ENCODE measurements at places on chromosomes 7 and 10.

GRCh38 chr7:34806831-34807230 is 148.8 kb downstream of the NPSR1 start:
- no peak for DNase-seq

DNA sequence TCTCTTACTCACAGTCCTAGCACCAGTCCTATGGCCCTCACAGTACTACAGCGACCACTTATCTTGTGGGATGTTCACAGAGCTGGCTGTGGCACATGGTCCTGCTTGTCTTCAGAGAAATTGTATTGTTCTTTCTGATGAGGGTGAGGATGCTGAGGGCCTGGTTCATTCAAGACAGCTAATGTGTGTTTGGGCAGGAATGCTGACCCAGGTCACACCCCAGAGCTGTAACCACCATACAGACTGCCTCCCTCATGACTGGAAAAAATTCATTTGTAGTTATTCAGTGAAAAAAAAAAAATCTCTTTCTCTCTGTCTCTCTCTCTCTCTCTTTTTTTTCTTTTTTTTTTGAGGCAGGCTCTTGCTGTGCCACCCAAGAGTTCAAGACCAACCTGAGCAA is 83.5 kb downstream of the KLF6 start:
- no peak for DNase-seq

- no peak for DNase-seq
Measured at GRCh38 chr10:6979371-6979770, 399.3 kb upstream of the PRKCQ start.

DNA sequence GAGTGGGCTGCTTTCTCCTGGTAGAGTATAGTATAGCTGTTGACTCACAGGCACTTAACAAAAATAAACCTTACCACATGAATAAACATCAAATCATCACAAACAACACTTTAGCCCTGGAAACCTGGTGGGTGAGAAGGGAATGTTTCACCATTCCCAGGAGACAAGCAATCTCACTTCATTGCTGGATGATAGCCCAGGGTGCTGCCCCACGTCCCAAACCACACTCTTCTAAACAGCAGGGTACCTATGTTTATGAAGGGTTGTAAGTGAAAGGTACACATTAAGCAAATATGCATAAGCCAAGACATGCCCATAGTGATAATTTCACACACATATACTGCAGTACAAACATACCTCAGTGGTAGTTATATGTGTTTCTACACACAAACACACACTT is 276.2 kb downstream of the FGFR2 start:
- DNase-seq = no peak

DNA sequence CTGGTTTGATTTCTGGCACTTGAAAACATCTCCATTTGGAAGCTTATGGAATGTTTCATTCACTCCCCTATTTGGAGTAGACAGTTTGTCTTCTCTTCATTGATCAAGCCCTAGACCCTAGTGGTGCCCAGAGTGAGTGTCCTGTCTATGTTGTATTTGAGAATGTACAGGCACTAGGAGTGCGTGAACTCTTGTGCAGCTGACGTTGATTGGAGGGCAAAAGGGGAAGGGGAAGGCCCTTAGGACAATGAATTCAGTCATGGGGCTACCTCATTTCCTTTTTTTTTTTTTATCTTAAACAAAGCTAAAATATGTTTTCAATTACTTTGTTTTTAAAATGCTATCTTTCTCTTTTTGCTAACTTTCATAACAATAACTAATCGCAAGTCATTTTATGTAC is 66.5 kb downstream of the ADD3 start:
- DNase-seq = no peak

GRCh38 chr10:32650246-32650655 is 204.3 kb downstream of the CCDC7 start:
- DNase-seq = no peak

GRCh38 chr10:60898321-60898720 is 45.7 kb downstream of the RHOBTB1 start:
- no peak for DNase-seq

DNA sequence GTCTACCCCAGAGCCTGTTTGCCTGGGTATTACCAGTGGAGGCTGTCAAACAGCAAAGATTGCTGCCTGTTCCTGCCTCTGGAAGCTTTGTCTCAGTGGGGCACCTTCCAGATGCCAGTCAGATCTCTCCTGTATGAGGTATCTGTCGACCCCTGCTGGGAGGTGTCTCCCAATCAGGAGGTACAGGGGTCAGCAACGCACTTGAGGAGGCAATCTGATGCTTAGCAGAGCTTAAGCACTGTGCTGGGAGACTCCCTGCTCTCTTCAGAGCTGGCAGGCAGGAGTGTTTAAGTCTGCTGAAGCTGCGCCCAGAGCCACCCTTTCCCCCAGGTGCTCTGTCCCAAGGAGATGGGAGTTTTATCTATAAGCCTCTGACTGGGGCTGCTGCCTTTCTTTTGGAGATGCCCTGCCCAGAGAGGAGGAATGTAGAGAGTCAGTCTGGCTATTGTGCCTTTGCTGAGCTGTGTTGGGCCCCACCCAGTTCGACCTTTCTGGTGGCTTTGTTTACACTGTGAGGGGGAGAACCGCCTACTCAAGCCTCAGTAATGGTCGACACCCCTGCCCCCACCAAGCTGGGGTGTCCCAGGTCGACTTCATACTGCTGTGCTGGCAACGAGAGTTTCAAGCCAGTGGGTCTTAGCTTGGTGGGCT is 62.2 kb downstream of the PPP1R9A start:
- no peak for DNase-seq

GRCh38 chr10:71974489-71975021 is 10.4 kb downstream of the CHST3 start:
- DNase-seq = peak; percentile 56

DNA sequence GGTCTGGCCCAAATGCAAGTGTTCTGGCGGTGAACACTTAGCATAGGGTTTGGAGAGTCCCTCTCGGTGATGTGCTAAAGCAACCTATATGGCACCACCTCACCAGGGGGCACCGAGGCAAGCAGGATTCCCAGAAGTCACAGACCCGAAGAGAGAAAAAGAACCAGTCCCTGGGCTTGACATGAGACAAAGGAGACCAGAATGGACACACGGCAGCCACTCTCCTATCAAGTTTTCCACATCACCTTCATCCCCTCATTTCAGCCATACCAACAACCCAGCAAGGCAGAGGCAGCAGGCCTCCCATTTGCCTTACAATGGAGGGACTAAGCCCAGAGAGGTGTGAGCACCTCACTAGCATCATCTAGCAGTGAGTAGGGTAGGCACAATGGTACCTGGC is 19.7 kb downstream of the GPRIN2 start:
- DNase-seq = no peak

- no peak for DNase-seq
Measured at GRCh38 chr10:14569274-14570060, 205.2 kb downstream of the FAM107B start.

DNA sequence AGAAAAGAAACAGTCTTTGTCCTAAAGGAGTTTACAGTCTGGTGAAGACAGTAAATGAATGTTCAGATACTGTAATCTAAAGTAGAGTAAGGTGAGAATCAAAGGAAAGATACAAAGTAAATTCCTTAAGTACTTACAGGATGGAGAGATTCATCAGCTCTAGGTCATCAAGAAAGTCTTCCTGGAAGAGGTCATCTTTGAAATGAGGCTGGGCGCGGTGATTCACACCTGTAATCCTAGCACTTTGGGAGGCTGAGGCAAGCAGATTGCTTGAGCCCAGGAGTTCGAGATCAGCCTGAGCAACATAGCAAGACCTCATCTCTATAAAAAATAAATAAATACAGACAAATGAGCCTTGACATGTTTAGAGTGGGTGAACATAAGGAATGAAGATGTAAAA is 18.3 kb downstream of the FHIP2A start:
- DNase-seq = no peak

DNA sequence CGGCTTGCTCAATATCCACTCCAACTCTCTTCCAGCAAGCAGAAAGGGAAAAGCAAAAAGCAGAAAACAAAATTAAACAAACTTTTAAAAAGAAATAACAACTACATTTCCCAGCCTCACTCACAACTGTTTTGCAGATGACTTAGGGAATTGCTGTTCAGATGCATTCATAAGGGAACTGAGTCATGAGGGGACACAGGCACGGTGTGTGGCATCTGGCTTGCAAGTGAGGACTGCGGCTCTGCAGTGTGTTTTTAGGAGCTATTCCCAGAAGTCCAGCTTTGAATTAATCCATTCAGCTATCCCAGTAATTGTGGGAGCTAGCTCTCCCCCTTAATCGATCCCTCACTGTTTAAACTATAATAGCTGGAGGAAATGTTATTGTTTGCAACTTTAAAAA is 30.3 kb downstream of the PTN start:
- DNase-seq = no peak

DNA sequence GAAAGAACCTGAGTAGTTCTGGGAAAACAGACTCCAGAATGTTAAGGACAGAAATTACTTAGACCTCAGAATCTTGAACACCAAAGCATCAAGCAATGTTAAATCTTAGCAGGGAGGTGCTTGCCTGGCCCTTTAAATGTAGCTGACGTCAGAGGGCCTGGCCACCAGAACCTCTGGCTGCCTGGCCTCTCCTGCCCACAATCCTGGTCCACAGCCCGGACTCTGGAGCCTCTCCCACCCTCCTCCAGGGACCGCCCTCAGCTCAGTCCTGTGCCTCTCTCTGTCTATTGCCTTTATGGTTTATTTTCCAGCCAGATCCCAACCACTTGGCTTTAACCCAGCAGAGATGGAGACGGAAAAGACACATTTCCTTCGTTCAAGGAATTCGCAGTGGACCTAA is 42.2 kb upstream of the EGR2 start:
- DNase-seq = no peak

DNA sequence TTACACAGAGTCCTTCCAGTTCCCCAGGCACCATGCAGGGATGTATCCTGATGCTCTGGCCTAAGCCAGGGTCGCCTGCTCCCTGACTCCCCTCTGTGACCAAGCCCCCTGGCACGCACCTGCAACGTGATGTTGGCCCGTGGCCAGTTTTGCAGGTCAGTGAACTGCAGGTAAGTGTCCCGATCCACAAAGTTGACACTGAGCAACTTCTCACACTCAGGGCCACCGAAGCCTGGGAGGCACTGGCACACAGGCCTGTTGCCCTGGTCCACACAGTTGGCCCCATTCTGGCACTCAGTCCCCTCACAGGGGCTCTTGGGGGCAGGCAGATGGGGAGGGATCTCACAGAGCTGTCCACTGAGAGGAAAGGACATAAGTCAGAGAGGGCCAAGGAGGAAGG is 174.3 kb downstream of the LCOR start:
- DNase-seq = no peak

DNA sequence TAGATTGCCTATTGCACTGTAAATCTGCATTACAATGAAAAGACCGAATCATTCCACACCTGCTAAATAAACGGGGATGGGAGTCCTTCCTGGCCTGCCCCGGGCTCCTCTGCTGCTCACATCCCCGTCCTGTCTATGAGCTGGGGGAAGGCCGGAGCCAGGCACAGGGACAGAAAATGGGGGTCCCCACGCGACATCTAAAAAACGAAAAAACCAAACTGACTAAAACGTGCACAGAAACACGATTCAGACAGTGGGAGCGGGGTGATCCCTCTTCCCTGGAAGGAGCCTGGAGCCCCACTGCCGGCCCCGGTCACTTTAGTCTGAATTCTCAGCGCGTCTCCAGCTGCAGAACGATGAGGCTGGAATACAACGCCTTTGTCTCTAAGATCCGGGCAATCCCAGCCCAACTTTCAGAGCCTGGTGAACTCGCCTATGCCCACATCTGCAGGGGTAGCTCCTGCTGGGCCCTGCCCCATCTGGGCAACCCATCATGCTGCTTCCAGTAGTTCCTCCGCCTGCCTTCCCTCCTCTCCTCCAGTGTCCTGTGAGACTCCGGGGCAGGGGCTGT is 78.0 kb downstream of the ADARB2 start:
- DNase-seq = no peak

DNA sequence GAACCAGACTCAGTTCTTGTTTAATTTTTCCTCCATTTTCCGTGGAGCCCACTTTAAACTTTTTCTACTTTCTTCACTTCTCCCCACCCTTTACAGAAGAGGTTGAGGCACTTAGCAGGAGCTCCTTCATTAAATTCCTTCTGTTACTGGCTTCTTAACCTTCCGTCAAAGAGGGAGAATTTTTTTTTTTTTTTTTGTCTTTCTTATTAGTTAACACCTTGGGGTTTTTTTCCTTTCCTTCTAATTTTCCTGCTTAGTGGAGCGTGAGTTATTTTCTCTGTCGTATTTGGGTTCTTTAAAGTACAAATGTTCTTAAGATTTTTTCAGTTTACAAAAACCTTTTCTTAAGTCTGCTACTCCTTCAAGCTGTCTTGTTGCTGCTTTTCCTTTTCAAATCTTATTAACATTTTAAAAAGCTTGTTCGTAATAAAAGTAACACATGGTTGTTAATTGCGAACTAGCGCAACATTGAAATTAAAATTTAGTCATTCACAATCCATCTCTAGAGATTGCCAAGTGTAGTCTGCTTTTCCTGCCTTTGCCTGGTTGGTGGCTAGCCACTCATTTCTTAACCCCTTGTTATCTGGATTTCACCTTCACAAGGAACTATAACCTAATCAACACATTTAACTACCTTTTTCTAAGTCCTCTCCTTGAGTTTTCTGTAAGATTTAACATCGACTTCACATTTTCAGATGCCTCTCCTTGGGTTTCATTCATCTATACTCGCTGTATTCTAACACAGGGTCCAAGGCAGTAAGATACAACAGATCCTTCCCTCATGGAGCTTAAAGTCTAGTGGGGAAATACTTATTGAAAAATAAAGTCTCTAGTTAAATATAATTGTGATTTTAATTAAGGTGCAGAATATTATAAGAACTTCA is 2.0 kb downstream of the BMPR1A start:
- no peak for DNase-seq

GRCh38 chr10:24616536-24616935 is 107.2 kb downstream of the ARHGAP21 start:
- no peak for DNase-seq

DNA sequence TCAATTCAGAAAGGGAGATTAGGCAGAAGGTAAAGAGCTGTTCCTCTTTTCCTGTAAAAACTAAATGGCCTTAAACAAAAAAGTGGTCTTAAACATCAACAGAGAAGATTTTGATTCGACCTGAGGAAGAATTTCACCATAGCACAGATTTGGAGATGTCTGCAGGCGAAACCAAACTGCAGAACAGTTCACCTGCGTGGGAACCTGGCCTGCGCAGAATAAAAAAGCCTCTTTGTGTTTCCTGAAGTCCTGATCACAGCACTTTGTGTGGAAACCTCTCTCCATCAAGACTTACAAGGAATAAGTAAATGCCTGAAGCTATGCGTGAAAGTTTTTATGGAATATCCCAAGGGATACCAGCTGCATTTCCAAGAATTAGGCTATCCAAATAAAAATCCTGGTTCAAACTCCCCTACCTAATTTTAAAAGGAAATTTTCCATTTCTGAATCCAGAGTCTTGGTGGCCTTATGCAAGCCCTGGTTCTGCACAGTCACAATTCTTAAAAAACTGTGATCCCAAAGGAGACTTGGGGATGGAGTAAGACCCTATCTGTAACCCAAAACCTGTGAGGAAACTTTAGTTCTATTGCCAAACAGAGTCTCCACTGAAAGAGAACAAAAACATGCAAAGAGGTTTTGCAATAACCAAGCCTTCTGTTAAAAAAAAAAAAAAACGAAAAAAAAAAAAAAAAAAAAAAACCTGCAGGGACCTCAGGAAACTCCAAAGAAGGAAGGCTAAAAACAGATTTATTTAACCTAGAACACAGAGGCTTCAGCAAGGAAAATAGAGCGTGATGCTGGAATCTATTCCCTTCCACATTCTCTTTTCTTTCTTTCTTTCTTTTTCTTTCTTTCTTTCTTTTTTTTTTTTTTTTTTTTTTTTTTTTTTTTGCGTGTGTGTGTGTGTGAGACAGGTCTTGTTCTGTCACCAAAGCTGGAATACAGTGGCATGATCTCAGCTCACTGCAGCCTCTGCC is 10.4 kb downstream of the CALML3 start:
- no peak for DNase-seq
